ENCODE measurements at places on chromosomes 11 and 22. TPM values are rescaled to one million over a fixed set of nuclear protein-coding genes. Genes with fewer than 3 reads are reported as not detected.

The C11orf21 gene
- not detected for total RNA-seq

DNA sequence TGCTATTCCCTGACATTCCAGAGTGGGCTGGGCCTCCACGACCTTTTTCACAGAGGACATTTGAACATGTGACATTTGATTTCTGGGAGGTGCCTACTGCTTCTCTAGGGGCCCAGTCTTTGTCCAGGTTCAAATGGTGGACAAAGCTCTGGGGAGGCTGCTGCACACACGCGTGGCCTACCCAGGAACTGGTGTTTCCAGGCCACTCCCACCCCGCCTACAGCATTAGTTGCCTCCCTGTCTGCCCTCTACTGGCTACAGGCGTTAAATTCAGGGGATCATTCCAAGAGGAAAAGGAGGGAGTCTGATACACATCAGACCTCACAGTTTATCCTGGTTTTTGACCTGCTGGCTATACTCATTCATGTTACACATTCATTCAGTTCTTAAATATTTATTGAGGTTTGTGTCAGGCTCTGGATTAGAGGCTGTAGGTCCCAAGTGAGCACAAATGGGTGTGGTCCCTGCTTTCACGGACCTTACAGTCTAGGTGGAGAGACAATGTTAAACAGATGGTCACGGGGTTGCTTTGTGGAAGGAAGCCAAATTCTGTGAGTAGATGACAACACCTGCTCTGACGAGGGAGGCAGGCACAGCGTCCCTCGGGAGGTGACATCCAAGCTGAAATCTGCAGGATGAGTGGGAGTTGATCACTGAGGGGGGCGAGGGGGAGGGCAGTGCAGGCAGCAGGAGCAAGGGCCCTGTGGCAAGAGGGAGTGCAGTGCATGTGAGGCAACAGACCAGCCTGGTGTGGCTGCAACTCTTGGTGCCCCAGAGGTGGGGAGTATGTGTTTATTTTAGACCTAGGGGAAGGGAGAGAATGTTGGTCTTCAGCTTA lies 11.8 kb downstream of the TUB start:
- H3K4me1 ChIP-seq = no peaks in the 10 kb centered on the region
- no peak overlapping the region for H3K27ac ChIP-seq
- H3K36me3 ChIP-seq = no peaks in the 10 kb centered on the region
- DNase-seq = peak; percentile 77
- no peaks in the 10 kb centered on the region for H3K27me3 ChIP-seq
- no peak overlapping the region for H3K4me3 ChIP-seq

GRCh38 chr11:117328375-117329010 lies 839 bp downstream of the CEP164 start:
- H3K36me3 ChIP-seq = no peaks in the 10 kb centered on the region
- peak overlapping the region; percentile 85 for H3K27ac ChIP-seq
- no peaks in the 10 kb centered on the region for H3K27me3 ChIP-seq

DNA sequence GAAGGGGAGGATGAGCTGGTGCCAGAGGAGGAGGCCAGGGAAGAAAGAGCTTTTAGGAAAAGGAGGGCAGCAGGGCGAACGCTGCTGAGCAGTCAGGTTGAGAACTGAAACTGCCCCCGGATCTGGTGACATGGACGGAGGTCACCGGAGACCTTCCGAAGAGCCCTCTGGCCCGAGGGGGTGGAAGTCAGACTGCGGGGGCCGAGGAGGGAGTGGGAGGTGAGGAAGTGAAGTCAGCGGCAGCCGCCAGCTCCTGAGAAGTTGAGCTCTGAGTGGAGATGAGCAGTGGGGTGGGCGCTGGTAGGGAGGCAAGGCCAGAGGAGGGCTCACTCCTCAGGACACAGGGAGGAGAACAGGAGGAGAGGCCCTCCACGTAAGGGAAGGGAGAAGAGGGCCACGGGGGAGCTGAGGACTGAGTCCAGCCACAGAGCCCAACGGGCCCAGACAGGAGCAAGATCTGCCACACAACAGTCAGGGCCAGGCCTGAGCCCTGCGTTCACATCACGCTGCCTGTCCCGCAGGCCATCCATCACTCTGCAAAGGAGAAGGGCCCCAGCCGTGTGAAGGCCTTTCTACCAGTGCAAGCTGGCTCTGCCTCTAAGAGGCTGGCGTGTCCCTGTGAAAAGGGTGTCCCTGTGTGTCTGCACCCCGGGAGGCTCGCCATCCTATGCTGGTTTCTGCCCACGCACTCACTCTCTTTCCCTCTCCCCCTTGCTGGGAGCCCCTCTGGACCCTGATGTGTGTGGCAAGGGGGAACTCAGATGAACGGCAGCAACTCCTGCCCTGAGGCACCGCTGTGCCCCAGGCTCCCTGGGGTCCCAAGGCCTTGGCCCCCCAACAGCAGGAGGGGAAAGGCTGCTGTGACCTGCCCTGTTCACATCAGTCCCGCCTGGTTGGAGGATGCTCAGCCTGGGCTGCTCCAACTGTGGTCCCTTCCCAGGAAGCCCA lies 19.0 kb upstream of the LRRC32 start:
- no peak for DNase-seq
- no peak overlapping the region for H3K27ac ChIP-seq
- H3K4me3 ChIP-seq = no peak overlapping the region
- H3K36me3 ChIP-seq = no peaks in the 10 kb centered on the region
- no peaks in the 10 kb centered on the region for H3K27me3 ChIP-seq

The ASCC2 gene
- total RNA-seq = 26.2 TPM

DNA sequence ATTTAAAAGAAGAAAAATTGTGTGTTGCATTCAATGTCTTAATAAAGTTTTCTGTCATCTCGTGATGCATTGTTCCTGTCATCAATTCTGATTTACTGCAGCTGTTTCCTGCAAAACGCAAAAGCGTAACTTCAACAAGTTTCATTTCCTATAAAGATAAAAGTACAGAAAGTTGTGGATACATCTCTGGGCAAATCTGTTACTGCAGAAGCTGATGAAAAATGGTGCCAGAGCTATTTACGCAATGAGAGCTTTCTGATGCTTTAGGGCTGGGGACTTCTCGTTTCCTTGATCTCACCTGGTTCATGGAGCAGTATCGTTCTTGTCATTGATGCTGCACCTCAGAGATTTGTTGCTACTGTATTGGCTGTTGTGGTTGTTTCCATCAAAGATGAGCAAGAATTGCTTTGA lies 15.5 kb upstream of the MS4A12 start:
- DNase-seq = no peak
- H3K27me3 ChIP-seq = no peaks in the 10 kb centered on the region
- H3K4me3 ChIP-seq = no peak overlapping the region
- no peak overlapping the region for H3K27ac ChIP-seq
- H3K36me3 ChIP-seq = no peaks in the 10 kb centered on the region

- no peak for DNase-seq
- H3K4me1 ChIP-seq = no peaks in the 10 kb centered on the region
- no peak overlapping the region for H3K4me3 ChIP-seq
- H3K36me3 ChIP-seq = no peaks in the 10 kb centered on the region
- H3K27ac ChIP-seq = no peak overlapping the region
Observed at GRCh38 chr22:47573141-47573540, 810.7 kb downstream of the TBC1D22A start.

The ANKK1 gene
- not detected for total RNA-seq

- H3K27me3 ChIP-seq = no peaks in the 10 kb centered on the region
- no peak for DNase-seq
- H3K4me3 ChIP-seq = no peak overlapping the region
- H3K4me1 ChIP-seq = peaks cover 4% of the 10 kb centered on the region
- H3K27ac ChIP-seq = peak overlapping the region; percentile 40
Observed at GRCh38 chr22:41394012-41394356, 12.2 kb downstream of the TEF start.

GRCh38 chr11:86108890-86109638 lies 40.2 kb upstream of the PICALM start:
- no peaks in the 10 kb centered on the region for H3K36me3 ChIP-seq
- no peaks in the 10 kb centered on the region for H3K27me3 ChIP-seq
- H3K27ac ChIP-seq = no peak overlapping the region
- no peaks in the 10 kb centered on the region for H3K4me1 ChIP-seq
- H3K4me3 ChIP-seq = no peak overlapping the region
- DNase-seq = no peak

- peaks cover 6% of the 10 kb centered on the region for H3K4me1 ChIP-seq
- H3K27me3 ChIP-seq = no peaks in the 10 kb centered on the region
- peak overlapping the region; percentile 9 for H3K4me3 ChIP-seq
- no peak for DNase-seq
- H3K36me3 ChIP-seq = no peaks in the 10 kb centered on the region
Observed at GRCh38 chr11:57656885-57657193, 723 bp upstream of the CLP1 start.

- no peaks in the 10 kb centered on the region for H3K27me3 ChIP-seq
- H3K36me3 ChIP-seq = no peaks in the 10 kb centered on the region
- peak overlapping the region; percentile 98 for H3K27ac ChIP-seq
- no peak overlapping the region for H3K4me3 ChIP-seq
Observed at GRCh38 chr11:8721609-8722500, 39.3 kb downstream of the RPL27A start.

The IGSF9B gene
- total RNA-seq = 0.32 TPM

- no peak for DNase-seq
- no peaks in the 10 kb centered on the region for H3K27me3 ChIP-seq
- no peak overlapping the region for H3K27ac ChIP-seq
- H3K36me3 ChIP-seq = no peaks in the 10 kb centered on the region
Observed at GRCh38 chr11:33753304-33753967, 17.2 kb upstream of the CD59 start.

The NCF4 gene
- 1.5 TPM for total RNA-seq

- H3K36me3 ChIP-seq = no peaks in the 10 kb centered on the region
- no peak overlapping the region for H3K4me3 ChIP-seq
- no peaks in the 10 kb centered on the region for H3K27me3 ChIP-seq
- no peak overlapping the region for H3K27ac ChIP-seq
- H3K4me1 ChIP-seq = no peaks in the 10 kb centered on the region
Observed at GRCh38 chr11:6968816-6969215, 42.6 kb downstream of the ZNF215 start.

DNA sequence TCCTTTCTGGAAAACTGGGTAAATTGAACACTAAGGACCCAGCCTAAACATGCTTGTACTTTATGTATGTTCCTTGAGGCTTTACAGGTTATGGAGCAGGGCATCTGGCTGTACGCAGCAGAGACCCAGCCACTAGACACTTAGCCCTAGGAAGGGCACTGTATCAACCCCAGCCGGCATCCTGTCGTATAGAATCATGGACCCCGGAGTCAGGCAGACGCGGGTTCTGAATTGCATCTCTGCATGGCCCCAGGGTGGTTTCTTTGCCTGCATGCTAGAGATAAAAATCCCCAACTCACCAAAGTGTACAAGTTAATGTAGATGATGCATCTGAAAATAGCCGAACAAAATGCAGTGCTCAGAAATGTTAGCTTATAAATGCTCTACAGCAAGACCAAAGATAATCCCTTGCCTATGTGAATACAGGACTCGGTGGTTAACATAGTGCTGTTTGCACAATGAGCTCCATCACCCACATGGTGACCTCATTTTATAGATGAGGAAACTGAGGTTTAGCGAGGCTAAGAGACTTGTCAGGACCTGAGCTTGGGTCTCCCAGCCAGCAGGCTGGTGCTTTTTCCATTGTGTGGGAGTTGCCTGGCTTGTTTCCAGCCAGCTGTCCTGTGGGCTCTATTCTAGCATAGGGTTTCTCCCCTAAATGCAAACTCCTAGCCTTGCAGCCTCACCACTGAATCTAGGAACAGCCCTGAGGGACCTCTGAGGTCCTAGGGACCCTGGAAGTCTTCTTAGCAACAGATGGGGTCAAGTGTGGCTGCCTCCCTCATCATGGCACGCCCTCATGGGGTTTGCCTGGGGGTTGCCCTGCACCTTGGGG lies 7.3 kb downstream of the CD6 start:
- H3K27ac ChIP-seq = no peak overlapping the region
- no peak overlapping the region for H3K4me3 ChIP-seq
- DNase-seq = no peak
- H3K36me3 ChIP-seq = no peaks in the 10 kb centered on the region

DNA sequence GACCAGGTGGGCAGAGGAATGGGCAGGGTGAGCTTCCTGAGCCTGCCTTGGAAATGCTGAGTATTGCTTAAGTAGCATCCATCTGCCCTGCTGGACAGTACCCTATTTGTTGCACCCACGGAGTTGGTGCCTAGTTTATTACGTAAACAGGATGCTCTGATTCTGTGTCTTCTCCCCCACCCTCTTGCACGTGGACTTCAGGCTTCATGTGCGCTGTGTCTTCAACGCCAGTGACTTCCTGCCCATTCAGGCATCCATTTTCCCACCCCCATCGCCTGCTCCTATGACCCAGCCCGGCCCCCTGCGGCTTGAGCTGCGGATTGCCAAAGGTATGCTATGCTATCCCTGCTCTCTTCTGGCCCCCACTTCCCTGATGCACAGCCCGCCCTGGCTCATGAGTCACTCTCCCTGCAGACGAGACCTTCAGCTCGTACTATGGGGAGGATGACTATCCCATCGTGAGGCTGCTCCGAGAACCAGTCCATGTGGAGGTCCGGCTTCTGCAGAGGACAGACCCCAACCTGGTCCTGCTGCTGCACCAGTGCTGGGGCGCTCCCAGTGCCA lies 5.7 kb downstream of the ZP1 start:
- H3K27me3 ChIP-seq = no peaks in the 10 kb centered on the region
- H3K27ac ChIP-seq = no peak overlapping the region
- no peaks in the 10 kb centered on the region for H3K4me1 ChIP-seq
- no peaks in the 10 kb centered on the region for H3K36me3 ChIP-seq
- no peak overlapping the region for H3K4me3 ChIP-seq

- no peaks in the 10 kb centered on the region for H3K36me3 ChIP-seq
- H3K4me1 ChIP-seq = peaks cover 7% of the 10 kb centered on the region
- H3K4me3 ChIP-seq = no peak overlapping the region
- no peak overlapping the region for H3K27ac ChIP-seq
- H3K27me3 ChIP-seq = no peaks in the 10 kb centered on the region
Observed at GRCh38 chr11:117863383-117863782, 13.1 kb downstream of the FXYD6 start.

DNA sequence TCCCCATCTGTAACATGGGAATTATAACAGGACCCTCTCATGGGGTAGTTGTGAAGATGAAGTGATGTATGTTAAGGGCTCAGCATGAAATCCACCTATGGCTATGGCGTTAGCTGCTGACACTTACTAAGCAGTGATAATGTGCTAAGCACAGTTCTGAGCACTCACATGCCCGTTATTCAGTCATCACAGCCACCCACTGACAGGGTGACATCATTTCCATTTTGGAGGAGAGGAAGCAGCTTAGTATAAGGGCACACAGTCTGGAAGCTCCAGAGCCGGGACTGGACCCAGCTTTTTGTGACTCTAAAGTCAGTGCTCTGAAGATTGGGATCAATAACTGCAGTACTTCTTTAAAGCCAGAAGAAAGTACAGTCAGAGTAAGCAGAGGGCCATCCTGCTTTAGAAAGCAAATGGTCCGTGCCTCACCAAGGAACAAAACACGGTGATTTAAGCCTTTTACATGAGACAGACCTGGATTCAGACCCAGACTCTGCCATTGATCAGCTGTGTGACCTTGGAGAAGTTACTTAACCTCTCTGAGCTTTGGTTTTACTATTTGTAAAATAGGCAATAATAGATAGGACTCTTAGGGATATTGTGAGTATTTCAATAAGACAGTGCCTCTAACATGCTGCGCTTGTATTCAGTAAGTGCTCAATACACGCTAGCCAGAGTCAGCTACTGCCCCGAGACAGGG lies 61.5 kb downstream of the SGSM1 start:
- no peak for DNase-seq
- H3K27me3 ChIP-seq = no peaks in the 10 kb centered on the region
- no peak overlapping the region for H3K27ac ChIP-seq
- no peak overlapping the region for H3K4me3 ChIP-seq
- H3K36me3 ChIP-seq = no peaks in the 10 kb centered on the region

The OR5B17 gene
- not detected for total RNA-seq
